ENCODE measurements at places on chromosomes 3 and 15. TPM values are rescaled to one million over a fixed set of nuclear protein-coding genes. Genes with fewer than 3 reads are reported as not detected.

DCUN1D1 gene
- total RNA-seq: 78.8 TPM

DNA sequence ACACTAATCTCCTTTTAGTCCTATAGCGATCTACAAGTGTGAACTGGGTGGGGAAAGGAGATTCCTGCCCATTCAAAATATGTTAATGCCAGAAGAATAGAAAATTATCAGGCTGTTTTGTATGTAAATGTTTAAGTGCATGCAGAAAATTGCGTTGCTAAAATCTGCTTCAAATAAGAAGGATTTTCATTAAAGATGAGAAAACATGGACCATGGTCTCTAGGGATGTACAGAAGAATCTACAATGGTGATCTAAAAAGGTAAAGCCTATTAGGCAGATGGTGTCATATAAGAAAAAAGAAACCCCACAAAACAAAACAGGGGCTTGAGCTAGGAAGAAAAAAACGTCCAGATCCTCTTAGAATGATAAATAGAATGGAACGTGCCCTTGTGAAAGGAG lies 287.5 kb upstream of the ROBO1 start:
- H3K4me1 ChIP-seq: no peaks in the 10 kb centered on the region
- no peaks in the 10 kb centered on the region for H3K27me3 ChIP-seq
- H3K36me3 ChIP-seq: no peaks in the 10 kb centered on the region
- no peak overlapping the region for H3K27ac ChIP-seq
- H3K4me3 ChIP-seq: no peak overlapping the region

- no peak overlapping the region for H3K4me3 ChIP-seq
- H3K36me3 ChIP-seq: no peaks in the 10 kb centered on the region
- H3K4me1 ChIP-seq: no peaks in the 10 kb centered on the region
Observed at GRCh38 chr3:78917536-78917935, 850.3 kb downstream of the ROBO1 start.

- H3K27me3 ChIP-seq: no peaks in the 10 kb centered on the region
- peaks cover 11% of the 10 kb centered on the region for H3K4me1 ChIP-seq
- DNase-seq: no peak
- H3K27ac ChIP-seq: no peak overlapping the region
Observed at GRCh38 chr15:82812994-82813393, 3.6 kb downstream of the WHAMM start.

ZNF80 gene
- 0.06 TPM for total RNA-seq

PTX3 gene
- 5.6 TPM for total RNA-seq

- H3K27ac ChIP-seq: no peak overlapping the region
- peaks cover 8% of the 10 kb centered on the region for H3K36me3 ChIP-seq
- no peaks in the 10 kb centered on the region for H3K27me3 ChIP-seq
- DNase-seq: no peak
- no peak overlapping the region for H3K4me3 ChIP-seq
- no peaks in the 10 kb centered on the region for H3K4me1 ChIP-seq
Observed at GRCh38 chr3:130969621-130970020, 57.0 kb downstream of the ASTE1 start.

GRCh38 chr3:180102134-180102533 lies 65.4 kb upstream of the PEX5L start:
- DNase-seq: no peak
- no peaks in the 10 kb centered on the region for H3K4me1 ChIP-seq
- no peaks in the 10 kb centered on the region for H3K36me3 ChIP-seq

CCDC174 gene
- total RNA-seq: 13.2 TPM

- H3K4me1 ChIP-seq: no peaks in the 10 kb centered on the region
- H3K4me3 ChIP-seq: no peak overlapping the region
- H3K36me3 ChIP-seq: no peaks in the 10 kb centered on the region
- H3K27me3 ChIP-seq: no peaks in the 10 kb centered on the region
- DNase-seq: no peak
Observed at GRCh38 chr3:107201146-107201545, 176.1 kb upstream of the CCDC54 start.
